Activated CD4-positive, alpha-beta T cell treated with anti-CD3 and anti-CD28 coated beads, Interleukin-2, amount 50 U/mL, for 48 hours (primary cell): ENCODE measurements at places on chromosomes 16 and 17.

DNA sequence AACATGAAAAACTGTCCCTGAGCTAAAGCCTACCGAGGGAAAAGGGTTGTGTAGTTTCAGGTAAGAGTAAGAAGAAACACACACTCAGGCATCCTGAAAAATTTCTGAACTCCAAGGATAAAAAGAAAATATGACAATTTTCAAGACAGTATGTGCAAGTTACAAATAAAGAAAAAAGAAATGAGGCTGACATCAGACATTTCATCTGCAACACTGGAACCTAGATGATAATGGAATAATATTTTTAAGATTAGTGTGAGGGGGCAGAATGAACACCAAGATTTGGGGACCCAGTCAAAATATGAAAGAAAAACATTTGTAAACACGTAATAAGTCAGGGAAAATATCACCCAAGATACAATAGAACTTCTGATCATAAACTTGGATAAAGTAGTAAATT is 135.9 kb upstream of the PSMD7 start:
- DNase-seq, result no peak

GRCh38 chr16:86893506-86893905 is 315.2 kb downstream of the FOXL1 start:
- no peak for DNase-seq

DNA sequence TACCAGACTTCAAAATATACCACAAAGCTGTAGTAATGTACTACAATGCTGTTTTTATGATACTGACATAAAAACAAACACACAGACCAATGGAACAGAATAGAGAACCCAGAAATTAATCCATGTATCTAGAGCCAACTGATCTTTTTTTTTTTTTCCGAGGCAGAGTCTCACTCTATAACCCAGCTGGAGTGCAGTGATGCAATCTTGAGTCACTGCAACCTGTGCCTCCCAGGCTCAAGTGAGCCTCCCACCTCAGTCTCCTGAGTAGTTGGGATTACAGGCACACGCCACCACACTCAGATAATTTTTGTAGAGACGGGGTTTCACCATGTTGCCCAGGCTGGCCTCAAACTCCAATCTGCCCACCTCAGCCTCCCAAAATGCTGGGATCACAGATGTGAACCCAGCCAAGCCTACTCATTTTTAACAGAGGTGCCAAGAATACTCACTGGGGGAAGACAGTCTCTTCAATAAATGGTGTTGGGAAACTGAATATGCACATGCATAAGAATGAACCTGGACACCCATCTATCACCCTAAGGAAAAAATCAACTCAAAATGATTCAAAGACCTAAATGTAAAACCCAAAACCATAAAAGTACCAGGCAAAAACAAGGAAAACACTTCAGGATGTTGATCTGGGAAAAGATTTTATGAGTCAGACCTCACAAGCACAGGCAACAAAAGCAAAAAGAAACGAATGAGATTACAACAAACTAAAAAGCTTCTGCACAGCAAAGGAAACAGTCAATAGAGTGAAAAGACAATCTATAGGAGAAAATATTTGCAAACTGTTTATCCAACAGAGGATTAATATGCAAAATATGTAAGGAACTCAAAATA is 63.1 kb downstream of the STX8 start:
- DNase-seq, result no peak

- no peak for DNase-seq
Observed at GRCh38 chr16:11561454-11561805, 25.3 kb downstream of the LITAF start.

DNA sequence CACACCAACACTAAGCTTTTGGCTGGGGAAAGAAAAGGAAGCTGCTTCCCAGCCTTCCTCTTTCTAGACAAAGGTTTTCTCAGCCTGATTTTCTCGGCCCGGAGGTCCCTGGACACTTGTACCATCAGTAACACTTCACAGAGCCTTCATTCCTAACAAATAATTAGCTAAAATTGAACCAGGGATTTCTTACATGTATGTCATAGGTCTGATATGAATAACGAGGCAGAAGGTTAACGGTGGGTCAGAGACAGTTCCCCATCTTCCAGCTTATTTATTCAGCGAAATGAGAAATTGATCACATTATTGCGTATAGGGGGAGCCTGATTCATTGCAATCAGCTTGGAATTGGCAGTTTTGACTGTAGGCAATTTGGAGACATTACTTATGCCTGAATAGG is 142.5 kb downstream of the SALL1 start:
- DNase-seq, result no peak

DNA sequence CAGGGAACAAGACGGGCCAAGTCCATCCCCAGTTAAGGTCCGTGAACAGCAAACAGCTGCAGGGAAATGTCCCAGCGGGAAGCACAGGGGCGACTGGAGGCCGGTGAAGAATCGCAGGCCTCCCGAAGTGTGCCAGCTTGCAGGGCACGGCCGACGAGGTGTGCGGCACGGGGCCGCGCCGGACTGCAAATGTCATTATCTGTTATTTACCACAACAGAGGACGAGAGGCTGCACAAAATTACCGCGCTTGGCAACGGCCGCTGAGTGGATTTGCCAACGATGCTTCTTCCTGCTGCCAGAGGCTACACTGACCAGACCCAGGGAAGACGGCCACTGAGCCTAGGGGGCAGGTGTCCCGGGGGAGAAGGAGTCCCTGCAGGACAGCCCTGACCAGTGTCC is 53.1 kb downstream of the RPH3AL start:
- no peak for DNase-seq

- DNase-seq, result peak; percentile 60
Observed at GRCh38 chr17:77645072-77646045, 313.1 kb upstream of the TNRC6C start.

DNA sequence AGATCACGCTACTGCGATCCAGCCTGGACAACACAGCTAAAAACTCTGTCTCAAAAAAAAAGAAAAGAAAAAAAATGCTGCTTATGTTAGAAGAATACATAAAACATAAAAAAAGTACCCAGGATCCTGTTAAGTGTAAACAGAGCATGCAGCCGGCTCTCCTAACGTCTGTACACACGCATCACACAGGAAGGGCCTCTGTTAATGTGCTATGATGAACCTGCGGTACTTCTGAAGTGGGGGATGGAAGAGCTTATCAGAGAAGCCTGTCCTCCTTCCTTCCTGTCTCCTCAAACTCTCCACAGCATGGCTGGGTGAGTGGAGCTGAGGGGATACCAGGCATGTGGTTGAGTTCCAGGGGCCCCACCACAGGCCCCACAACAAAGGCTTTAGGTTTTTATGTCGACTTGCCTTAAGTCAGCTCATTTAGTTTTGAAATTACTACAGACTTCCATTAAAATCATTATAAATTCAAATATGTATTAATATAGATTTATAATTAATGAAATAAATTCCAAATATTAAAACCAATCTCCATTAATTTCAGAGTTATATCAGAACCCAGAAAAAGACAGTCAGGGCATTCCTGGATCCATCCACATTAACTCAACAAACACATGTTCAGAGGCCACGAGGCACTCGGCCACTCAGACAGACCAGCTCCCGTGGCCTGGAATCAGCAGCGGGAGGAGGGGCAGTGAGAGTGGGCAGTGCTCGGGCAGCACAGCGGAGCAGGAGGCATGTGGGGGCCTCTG is 11.7 kb downstream of the CCDC57 start:
- peak; percentile 51 for DNase-seq

DNA sequence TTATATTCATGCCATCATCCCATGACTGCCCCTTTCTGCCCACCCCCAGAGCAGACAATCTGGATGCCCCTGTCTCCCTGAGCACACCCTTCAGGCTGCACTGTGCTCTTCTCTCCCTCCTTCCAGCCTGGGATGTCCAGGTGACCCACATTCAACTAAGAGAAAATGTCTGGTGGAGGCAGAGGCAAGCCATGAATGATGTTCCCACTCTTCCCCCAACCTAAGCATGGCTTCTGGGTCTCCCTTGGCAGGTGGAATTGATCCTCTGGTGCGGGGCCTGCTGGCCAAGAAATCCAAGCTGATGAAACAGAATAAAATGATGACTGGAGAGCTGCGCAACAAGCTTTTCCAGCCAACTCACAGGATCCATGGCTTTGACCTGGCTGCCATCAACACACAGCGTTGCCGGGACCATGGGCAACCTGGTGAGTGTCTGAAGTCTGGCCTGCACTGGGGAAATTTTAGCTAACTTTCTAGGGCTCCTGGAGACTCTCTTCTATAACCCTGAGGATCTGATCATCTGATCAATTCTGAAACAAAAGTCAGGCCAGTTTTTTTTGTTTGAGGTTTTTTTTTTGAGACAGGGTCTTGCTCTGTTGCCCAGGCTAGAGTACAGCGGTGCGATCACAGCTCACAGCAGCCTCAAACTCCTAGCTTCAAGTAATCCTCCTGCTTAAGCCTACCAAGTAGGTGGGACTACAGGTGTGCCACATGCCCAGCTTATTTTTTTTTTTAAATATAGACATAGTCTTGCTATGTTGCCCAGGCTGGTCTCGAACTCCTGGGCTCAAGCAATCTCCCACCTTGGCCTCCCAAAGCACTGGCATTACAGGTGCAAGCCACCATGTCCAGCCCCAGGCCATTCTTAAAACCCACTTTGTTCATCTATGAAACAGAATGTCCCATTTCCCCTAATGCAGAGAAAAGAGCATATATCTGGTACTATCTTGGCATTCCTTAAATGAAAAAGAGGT is 14.5 kb downstream of the MPO start:
- no peak for DNase-seq

DNA sequence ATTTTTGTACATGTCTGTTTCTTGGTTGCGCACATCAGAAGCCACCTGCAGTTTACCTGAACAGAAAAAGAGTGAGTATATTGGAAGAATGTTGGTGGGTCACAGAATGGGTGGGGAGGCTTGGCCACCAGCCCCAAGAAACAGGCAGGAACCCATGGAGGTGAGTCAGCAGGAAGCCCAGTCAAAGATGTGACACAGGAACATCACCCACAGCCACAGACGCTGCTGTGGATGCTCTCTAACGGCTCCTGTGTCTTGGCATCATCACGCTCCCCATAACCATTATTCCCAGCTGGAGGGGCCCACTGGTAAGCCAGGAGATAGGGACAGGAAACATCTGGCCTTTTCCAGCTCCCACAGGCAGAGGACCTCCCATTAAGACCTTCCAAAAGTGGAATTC is 94.0 kb upstream of the WSB1 start:
- no peak for DNase-seq

DNA sequence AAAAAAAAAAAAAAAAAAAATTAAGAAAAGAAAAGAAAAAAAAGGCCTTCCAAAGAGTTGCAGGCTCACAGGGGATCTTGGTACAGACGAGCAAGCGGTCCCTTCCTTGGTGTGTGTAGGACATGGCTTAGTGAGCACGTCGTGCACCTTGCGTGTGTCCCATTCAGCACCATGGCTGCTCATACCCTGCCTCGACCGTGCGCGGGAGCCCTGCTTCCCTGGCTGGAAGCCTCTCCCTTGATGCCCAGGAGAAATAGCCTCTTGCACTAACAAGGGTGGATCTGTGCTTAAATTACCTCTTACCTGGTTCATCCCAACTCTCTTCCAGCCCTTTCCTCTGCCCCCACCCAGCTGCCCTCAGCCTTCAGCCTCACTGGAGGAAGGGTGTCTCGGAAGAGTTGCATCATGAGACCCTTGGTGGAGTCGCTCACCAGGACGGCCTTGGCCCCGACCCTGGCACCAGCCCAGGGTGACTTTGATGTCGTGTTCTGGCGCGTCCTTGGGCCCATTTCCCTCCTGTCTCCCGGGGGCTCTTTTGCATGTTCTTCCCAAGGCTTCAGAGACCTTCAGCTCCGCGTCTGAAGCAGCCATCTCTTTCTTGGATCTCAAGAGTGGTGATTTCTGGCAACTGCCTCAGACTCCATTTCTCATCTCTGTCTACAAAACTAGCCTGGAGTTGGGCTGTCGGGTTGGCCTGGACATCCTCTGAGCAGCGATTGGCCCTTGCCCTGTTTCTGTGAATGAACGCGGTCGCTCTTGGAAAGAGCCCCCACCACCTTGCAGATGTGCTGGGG is 127.2 kb downstream of the CMIP start:
- DNase-seq, result no peak

DNA sequence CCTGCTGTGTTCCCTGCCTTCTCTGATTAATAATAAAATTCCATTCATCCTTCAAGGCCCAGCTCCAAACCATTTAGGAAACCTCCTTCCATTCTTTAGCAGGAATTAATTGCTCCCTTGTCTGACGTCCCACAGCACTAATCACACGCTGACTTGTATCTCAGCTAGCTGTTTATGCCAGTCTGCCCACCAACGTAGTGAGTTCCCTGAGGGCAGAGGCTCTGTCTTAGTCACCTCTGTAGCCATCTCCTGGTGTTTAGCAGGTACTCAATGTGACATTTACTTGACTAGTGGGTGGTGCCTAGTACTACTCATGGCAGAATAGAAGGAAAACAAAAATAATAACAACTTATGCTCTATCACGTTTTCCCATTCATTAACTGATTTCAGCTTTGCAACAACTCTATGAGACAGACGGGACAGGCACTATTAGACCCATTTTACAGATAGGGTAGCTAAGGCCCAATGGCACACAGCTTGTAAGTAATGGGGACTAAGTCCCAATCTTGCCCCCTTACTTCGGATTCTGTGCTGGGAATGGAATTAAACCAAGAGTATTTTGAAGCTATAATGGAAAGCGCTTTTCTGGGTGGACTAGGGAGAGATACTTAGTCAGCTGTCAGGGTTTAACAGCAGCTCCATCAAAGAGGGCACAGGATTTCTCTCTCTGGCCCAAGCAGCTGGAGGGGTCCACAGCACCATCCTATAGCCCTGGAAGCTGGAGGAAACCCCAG is 931 bp upstream of the WIPF2 start:
- DNase-seq, result no peak

DNA sequence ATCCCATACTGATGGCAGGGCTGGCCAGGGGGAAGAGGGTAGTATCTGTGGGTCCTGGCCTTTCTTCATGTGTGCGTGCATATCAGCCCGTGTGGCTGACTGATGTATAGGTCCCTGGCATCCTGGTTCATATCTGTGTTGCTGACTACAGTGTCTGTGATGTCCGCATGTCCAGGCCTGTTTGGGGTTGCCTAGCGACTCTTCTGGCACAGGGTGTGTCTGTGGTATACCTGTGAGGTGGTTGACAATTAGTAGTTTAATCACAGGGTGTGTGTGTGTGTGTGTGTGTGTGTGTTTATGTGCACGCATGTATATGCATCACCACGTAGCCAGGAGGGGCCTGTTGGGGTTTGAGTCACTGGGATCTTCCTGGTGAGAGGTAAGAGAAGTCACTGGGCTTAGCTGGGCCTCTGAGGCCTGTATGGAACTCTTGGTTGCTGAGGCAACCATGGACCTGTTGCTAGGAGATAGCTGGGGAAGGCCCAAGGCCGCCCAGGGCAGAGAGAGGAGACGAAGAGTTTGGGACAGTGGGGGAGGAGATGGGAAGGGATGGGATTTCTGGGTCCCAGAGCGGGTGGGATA is 603 bp upstream of the TMEM95 start:
- DNase-seq, result peak; percentile 47

- DNase-seq, result no peak
Observed at GRCh38 chr17:2433696-2434095, 32.8 kb upstream of the MNT start.

DNA sequence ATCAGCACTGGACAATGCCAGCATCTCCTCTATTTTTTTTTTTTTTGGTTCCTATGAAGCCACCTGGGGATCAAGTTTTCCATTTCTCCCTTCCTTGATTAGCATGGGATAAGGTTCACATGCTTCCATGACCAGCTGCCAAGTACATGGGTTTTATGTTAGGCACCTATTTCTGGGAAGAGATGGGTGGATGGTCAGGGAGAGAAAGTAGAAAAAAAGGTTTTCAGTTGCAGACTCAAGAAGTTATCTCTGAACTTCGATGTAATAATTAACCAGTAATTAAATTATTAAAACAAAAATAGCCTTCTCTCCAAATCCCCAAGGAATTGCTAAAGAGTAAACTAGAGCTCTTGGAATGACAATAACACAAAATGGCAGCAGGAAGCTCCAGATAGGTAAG is 164.9 kb upstream of the MAF start:
- DNase-seq, result no peak
